ENCODE measurements at places on chromosomes 12 and 14.

GRCh38 chr12:52692254-52692653 is 11.1 kb downstream of the KRT77 start:
- DNase-seq = peak; percentile 60

- DNase-seq = no peak
Observed at GRCh38 chr12:52197371-52198231, 5.8 kb upstream of the KRT80 start.

DNA sequence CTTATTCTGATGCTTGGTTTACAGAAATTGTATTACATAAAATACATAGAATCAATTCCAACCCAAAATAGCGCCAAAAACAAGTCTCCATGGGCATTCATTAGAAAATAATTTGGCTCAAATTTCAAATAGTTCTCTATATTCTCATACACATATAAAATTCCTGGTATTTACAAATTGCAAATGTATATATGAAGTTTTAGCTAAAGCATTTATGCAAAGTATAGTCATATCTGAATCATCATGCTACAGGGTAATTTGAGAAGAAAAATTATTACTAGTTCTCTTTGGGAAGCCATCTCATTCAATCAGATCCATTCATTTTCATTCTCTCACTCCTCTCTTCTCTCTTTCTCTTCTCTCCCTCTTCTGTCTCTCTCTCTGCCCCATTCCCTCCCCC is 257.8 kb downstream of the DPF3 start:
- DNase-seq = no peak

- peak; percentile 28 for DNase-seq
Observed at GRCh38 chr12:111168009-111168900, 200.6 kb downstream of the PHETA1 start.

DNA sequence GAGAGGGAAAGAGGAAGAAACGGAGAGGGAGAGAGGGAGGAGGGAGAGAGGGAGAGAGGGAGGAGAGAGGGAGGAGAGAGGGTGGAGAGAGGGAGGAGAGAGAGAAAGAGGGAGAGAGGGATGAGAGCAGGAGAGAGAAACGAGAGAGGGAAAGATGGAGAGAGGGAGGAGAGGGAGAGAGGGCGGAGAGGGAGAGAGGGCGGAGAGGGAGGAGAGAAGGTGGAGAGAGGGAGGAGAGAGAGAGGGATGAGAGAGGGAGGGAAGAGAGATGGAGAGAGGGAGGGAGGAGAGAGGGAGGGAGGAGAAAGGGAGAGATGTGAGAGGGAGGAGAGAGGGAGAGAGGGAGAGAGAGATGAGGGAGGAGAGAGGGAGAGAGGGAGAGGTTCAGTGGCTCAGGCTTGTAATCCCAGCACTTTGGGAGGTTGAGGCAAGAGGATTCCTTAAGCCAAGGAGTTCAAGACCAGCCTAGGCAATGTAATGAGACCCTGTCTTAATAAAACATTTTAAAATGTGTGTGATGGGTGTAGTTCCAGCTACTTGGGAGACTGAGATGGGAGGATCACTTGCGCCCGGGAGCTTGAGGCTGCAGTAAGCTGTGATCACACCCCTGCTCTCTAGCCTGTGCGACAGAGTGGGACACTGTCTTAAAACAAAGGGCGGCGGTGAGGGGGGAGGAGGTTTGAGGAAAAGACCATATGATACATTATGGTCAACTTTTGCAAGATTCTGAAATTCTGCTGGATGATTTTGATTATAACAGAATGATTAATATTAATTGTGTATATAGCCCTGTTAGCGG is 21.3 kb upstream of the SNRPF start:
- no peak for DNase-seq

DNA sequence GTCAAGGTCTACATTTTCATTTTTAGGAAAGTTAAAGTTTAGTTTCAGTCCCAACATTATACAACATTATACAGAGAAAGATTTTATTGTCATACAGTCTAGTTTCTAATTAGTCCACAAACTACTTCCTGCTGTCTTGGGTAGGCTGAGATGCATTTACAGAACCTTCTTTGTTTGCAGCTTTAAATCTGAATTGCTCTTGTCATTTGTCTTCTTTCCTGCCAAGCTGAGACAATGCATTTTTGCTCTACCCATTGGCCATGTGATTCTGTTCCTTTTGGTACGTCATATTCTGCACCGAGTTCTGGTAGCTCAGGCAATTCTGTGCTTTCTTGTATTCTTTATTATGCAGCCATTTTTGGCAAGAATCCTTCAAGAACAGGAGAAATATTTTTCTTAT is 228.5 kb downstream of the ATP23 start:
- no peak for DNase-seq

- DNase-seq = peak; percentile 37
Observed at GRCh38 chr12:110581931-110582275, 1.2 kb downstream of the PPTC7 start.

GRCh38 chr12:59708484-59708883 is 112.7 kb downstream of the SLC16A7 start:
- peak; percentile 6 for DNase-seq

GRCh38 chr12:44025499-44025898 is 189.6 kb downstream of the TMEM117 start:
- no peak for DNase-seq

DNA sequence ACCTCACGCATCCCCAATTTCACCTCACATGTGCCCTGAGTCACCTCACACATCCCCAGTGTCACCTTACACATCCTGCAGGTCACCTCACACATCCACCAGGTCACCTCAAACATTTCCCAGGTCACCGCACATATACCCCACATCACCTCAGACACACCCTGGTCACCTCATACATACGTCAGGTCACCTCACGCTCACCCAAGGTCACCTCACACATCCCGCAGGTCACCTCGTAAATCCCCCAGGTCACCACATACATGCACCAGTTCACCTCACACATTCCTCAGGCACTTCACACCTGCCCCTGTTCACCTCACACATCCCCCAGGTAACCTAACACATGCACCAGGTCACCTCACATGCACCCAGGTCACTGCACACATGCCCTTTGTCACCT is 864.0 kb downstream of the TMEM121 start:
- DNase-seq = no peak

- DNase-seq = no peak
Observed at GRCh38 chr12:90987520-90987919, 17.3 kb downstream of the EPYC start.

DNA sequence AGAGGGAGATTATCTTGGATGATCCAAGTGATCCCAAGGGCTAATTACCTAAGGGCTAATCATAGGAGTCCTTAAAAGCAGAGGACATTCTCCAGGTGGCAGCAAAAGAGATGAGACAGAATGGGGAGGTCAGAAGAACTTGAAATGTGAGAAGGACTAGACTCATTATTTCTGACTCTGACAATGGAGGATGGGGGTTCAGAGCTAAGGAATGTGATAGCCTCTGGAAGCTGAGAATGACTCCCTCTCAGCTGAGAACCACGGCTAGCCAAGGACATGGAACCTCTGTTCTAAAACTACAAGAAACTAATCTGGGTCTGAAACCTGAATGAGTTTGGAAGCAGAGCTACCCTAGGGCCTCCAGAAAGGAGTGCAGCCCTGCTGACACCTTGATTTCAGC is 35.6 kb upstream of the ANKS1B start:
- peak; percentile 37 for DNase-seq

- DNase-seq = no peak
Observed at GRCh38 chr12:72313806-72314205, 41.6 kb downstream of the TRHDE start.

DNA sequence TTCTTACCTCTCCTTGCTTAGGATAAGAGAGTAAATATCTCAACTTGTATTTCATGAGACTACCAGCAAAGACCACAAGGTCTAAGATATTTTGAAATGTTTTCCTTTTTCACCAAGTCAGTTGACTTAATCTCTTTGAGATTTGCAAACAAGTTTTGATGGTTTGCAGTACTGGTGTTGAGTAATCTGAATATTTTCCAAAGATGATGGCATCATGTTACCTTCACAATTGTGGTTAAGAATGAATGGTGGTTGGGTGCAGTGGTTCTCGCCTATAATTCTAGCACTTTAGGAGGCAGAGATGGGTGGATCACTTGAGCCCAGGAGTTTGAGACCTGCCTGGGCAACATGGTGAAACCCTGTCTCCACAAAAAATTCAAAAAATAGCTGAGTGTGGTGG is 225.7 kb downstream of the TMTC2 start:
- DNase-seq = no peak

DNA sequence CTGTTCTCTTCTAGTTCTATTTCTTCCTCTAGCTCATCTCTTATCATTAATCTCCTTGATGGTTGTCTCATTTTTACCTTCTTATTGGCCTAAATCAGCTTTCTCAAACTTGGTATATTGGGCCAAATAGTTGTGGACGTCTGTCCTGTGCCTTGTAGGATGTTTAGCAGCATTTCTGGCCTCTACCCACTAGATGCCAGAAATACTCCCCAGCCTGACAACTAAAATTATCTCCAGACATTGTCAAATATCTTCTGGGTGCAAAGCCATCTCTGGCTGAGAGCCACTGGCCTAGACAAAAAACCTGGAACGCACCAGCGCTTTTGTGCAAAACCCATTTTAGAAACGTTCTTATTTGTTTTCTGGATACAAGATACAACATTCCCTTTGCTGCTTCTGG is 38.8 kb upstream of the LRRC10 start:
- DNase-seq = no peak

GRCh38 chr12:28294300-28294699 is 104.0 kb downstream of the CCDC91 start:
- peak; percentile 8 for DNase-seq

GRCh38 chr12:70609739-70610491 is 27.3 kb downstream of the PTPRB start:
- DNase-seq = peak; percentile 51

DNA sequence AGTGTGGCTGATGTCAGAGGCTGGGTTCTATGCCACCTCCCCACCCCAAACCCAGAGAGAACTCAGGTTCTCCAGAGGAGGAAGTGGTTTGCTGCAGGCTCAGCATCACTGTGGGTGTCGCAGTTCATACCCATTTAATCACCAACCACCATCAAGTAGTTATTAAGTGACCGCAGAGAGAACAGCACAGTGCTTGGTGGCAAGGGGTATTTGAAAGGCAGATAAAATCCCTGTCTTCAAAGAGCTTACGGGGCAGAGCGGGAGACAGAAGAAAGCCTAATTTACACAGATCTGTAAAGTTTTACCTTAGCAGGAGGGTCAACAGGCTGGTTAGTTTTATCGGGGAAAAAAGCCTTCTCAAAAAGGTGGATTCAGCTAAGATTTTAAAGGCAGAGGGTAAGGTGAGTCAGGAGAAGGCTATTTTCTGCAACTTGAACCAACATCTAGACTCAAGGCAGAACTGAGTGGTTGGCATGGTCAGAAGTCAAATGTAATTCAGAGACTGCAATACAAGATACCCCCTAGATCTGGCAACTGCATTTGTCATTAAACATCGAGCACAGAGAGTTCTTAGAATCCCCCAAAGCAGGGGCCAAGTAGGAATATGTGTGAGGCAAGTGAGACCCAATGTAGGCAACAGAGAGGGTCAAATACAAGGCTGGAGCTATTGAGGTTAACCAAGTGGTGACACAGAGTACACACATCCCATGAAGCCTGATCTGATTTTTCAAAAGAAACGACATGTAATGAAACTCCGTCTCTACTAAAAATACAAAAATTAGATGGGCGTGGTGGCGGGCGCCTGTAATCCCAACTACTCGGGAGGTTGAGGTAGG is 13.2 kb downstream of the PXN start:
- no peak for DNase-seq

DNA sequence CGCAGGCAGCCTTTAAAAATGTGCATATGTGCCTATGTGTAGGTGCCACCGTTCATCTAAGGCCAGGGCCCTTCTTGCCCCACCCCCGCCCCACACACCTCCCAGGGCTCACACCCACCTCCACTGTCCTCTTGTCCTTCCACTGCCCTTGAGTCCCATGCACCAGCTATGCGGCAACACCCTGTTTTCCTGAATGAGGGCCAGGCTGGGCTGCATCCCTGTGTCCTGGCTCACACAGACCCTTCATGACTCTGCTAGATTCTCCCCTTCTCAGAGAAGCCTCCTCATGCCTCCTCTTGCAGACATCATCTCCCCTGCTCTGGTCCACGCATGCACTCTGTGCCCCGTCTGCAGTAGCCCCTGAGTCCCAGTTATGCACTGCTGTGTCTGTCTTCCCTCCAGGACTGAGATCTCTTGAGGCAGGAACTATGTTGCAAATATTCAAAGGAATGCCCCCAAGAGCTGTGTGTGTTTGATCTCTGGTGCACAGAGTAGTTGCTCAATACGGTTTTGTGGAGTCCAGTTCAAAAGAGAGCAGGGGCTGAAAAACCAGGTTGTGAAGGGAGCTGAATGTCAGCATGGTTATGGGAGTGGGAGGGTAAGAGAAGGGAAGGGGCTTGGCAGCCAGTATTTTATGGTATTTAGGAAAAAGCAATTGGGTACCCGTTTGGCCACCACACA is 47.3 kb upstream of the ESRRB start:
- DNase-seq = no peak

GRCh38 chr14:58702441-58703160 is 64.8 kb downstream of the DACT1 start:
- DNase-seq = no peak

- no peak for DNase-seq
Observed at GRCh38 chr14:52055167-52055566, 13.7 kb downstream of the NID2 start.

DNA sequence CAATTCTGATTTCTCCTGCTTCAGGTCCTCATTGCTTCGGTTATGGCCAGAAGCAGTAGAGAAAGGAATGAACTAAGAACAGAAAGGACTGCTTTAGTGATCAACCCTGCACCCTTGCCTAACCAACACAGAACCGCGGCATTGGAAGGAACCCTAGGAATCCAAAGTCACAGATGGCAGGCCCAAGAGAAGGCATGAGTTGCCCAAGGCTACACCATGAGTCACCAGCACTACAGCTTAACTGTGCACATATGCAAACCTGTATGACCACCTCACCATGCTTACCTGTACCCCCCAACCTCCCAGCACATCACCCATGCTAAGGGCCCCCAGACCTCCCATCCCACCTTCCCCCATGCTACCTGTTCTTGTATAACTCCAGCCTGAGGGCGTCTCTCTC is 25.9 kb upstream of the BLTP3B start:
- DNase-seq = no peak

DNA sequence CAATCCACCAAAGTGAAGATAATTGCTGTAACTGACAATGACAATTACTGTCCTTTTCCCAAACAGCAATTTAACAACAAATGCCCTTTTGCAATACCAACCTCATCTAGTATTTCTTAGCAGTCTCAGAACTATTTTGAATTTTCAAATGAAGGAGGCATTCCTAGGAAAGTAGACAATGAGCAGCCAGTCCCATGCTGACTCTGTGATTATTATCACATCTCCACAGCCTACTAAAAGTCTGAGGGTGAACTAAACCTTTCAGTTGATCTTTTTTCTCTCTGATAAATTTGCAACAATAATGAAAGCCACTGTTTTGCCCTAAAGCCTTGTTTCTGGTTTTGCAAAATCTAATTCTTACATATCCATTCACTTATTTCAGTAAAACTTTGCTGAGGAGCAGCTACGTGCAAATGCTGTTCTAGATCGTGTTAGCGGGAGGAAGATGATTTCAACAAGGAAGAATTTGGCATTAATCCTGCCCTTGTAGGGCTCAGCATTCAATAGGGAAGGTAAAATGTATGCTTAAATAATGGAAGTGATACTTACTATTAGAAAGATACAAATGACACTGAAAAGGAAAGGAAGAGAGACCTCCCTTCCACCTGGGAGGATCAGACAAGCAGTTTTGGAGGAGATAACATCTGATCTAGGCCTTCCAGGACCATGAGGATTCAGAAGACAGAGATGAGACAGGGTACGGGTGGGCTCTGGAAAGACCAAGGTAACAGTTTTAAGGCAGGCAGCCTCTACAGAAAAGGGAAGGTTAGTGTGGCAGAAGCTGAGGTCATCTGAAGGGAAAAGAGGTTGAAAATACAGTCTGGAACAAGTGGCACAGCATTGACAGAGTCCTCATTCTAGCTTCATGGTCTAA is 47.4 kb downstream of the SLC38A1 start:
- peak; percentile 85 for DNase-seq

- no peak for DNase-seq
Observed at GRCh38 chr12:54148560-54149429, 40.0 kb downstream of the SMUG1 start.
